Dermis blood vessel endothelial cell (primary cell): ENCODE measurements at places on chromosomes 3 and 15.

GRCh38 chr3:119989981-119990655 lies 104.1 kb downstream of the GSK3B start:
- no peak for DNase-seq

GRCh38 chr15:70708839-70709238 lies 54.5 kb downstream of the UACA start:
- peak; percentile 70 for DNase-seq

DNA sequence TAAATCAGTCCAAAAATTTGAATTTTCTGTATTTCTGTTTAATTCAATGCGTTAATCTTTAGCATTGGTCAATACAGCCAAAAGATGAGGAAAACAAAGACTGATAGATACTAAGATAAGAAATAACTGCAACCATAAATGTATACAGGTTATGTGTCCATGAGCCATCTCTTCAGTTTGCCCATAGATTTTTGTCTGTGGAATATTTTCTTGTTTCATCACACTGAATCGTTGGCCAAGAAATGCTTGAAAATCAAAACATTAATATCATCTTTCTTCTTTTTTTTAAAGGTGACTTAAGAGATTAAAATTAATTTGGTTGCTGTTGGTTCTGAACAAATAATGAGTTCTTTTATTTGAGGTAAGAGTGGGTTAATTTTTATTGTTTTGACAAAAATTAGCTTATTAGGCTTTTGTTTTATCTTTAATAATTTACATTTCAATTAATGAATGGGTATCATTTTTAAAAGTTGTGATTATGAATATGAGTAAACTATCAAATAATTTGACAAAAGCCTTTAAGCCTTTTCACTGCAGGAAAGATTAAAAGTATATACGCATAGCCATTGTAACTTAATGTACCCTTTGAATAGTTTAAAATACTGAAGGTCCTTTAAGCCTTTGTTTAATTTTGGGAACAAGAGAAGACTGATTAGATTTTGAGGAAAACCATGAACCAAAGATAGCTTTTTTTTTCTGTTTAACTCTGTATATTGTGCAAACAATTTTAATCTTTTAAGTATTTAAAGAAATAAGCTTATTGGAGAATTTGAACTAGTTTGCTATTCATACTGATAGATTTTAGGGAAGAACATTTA lies 14.7 kb upstream of the CHD2 start:
- no peak for DNase-seq

- DNase-seq, result peak; percentile 79
Measured at GRCh38 chr3:169430707-169431404, 232.7 kb downstream of the MECOM start.

DNA sequence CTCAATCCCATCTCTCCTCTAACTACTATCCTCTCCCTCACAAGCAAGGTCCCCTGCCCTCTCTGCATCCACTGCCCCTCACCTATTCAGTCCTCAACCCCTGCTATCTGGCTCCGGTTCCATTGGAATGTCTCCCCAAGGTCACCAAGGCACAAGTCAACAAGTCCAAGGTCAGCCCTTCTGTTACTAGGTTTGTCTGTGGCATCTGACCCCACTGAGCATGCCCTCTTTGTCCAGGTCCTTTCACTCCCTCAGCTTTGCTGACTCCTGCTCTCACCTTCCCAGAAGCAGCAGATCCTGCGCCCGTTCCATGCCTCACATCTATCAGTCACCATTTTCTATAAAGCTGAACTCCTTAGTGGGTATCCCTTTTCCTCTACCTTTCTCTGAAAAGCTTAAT lies 8.3 kb upstream of the SEMA7A start:
- DNase-seq, result no peak

DNA sequence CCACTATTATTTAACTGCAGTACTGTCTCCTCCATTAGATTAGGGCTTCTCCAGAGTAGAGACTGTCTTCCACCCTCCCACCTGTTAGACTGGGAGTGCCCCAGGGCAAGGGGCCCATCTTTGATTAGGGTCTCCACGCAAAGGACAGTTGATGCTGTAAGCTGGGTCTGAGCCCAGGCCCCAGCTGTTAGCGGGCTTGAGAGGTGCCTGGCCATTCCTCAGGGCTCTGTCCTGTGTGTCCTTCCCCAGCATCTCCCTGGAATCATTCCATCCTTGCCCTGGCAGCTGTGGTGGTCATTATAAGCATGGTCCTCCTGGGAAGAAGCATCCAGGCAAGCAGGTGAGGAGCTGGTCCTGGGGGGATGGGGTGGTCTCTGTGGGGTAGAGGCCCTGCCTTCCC lies 6.1 kb downstream of the SLC51B start:
- no peak for DNase-seq

- DNase-seq, result peak; percentile 65
Measured at GRCh38 chr15:71115567-71116351, 488 bp downstream of the THSD4 start.

DNA sequence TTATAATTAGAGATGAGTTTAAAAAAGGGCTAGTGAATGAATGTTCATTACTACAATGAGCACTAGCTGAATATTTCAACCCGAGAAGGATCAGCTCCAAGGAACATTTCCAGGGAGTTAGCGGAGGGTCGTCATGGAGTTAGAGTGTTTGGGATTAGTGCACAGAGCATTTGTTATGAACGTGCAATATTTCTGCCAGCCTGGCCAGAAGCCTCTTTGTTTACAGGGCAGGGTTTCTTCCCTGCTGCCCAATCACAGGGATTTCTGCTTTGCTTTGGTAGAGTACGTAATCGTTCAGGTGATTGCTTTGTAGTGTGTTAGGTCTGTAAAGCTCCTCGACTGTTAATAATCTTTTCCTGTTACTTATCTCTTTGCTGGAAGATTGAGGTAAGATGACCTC lies 5.9 kb downstream of the CGNL1 start:
- DNase-seq, result no peak
